ENCODE measurements at places on chromosomes 5 and 9. TPM values are rescaled to one million over a fixed set of nuclear protein-coding genes. Genes with fewer than 3 reads are reported as not detected.

Gene ROR2
- not detected for total RNA-seq

Gene WNK2
- 3.3 TPM for total RNA-seq

- H3K27ac ChIP-seq: no peak overlapping the region
- no peaks in the 10 kb centered on the region for H3K4me1 ChIP-seq
- no peak overlapping the region for H3K4me3 ChIP-seq
- no peak for DNase-seq
- H3K36me3 ChIP-seq: no peaks in the 10 kb centered on the region
These were observed 216.2 kb downstream of the FANCC start for GRCh38 chr9:95101326-95101725.

Gene PRRT1B
- not detected for total RNA-seq

DNA sequence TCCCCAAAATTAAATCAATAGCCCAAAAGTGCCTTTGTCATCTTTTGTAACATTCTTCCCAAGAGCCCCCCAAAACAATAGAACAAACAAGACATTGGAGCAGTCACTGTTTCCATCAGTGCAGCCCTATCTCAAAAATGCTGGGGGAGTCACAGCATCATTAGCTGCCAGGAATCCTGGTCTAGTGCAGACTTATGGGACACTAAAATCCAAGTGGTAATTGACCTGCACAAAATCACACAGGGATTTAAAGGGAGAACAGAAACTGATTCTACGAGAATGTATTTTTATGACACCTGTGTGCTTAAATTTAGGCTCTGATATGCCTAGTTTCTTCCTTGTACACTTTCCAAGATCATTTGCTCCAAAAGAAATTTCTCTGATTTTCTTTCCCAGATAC is 172.9 kb downstream of the GLIS3 start:
- no peak overlapping the region for H3K4me3 ChIP-seq
- H3K4me1 ChIP-seq: peaks cover 5% of the 10 kb centered on the region
- DNase-seq: no peak
- H3K36me3 ChIP-seq: no peaks in the 10 kb centered on the region

GRCh38 chr5:60295423-60295822 is 401.9 kb upstream of the PDE4D start:
- no peak overlapping the region for H3K4me3 ChIP-seq
- no peaks in the 10 kb centered on the region for H3K36me3 ChIP-seq
- no peak overlapping the region for H3K27ac ChIP-seq

DNA sequence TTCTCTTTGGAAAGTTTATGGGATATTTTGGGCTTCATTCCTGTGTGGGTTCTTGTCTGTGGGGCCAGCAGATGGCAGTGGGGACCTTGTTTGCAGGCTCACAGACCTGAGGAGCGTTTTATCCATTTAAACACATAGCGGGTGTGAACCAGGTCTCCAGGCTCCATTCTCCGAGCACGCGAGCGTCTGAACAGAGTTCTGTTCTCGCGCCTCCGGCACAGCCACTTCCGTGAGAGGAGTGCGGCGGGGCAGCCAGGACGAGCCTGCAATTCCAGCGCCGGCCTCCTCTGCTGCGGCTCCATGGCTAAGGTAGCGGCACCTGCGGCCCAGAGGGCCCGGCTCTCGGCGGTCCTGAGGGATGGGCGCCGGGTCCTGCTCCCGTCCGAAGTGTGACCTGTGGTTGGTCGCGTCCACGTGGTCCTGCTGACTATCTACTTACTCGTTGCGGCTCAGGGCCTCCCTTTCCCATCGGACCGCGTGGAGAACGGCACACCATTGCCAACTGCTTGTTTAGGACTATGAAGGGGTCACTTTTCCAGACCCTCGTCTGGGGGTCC is 7.3 kb downstream of the NRARP start:
- peaks cover under 1% of the 10 kb centered on the region for H3K4me1 ChIP-seq
- DNase-seq: peak; percentile 44
- H3K4me3 ChIP-seq: peak overlapping the region; percentile 11

DNA sequence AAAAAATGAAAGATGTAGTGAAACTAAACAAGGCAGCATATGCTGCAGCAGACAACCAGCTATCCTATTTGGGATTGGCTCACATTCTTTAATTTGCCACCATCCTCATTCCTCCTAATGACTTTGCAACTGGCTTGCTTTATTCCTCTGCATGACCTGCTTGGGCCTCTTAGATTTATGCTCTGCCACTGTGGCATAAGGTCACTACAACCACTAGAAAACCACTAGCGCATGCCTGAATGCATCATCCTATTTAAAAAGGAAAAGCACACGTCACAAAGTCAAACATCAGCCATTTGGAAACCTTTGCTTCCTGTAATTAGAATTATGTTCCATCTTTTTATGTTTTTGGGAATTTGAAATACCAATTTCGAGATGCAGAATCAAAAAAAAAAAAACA is 40.8 kb upstream of the CCDC152 start:
- H3K36me3 ChIP-seq: no peaks in the 10 kb centered on the region
- H3K27me3 ChIP-seq: peaks cover 8% of the 10 kb centered on the region
- DNase-seq: no peak
- H3K4me3 ChIP-seq: no peak overlapping the region

- peaks cover 3% of the 10 kb centered on the region for H3K4me1 ChIP-seq
- H3K36me3 ChIP-seq: no peaks in the 10 kb centered on the region
- H3K27ac ChIP-seq: no peak overlapping the region
- no peak for DNase-seq
These were observed 54.6 kb upstream of the MAP3K1 start for GRCh38 chr5:56760723-56761122.

DNA sequence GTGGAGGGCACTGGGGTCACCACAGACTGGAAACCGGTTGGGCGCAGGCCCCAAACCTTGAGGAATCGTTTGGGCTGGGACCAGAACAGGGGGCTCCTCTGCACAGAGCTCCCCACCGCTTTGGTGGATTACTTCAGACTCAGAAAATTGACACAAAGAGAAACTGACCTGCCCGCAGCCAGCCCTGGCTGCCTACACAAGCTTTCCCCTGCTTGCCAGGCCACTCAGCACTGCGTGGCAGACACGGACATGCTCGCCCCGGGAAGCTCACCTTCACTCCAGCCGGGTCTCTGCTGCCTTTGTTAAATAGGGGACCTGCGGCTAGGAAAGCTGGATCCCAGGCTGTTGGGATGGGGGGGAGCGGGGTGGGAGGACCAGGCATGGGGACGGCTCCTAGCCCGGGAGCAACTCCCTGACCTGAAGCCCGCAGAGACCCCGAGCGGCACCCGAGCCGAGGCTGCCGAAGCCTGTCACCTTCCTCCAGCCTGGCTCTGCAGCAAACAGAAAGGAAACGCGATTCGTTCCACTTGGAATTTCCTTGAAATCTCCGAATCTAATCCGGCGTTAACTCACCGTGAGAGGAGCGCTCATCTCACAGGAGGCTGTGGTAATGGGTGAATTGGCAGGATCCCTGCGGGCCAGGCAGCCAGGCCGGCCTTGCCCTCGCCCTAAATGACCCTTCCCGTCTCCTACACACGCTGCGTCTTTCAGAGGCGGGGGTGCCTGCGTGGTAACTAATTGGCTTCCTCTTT is 8.8 kb downstream of the PAX5 start:
- no peak for DNase-seq
- H3K4me1 ChIP-seq: peaks cover 33% of the 10 kb centered on the region
- no peak overlapping the region for H3K27ac ChIP-seq
- H3K27me3 ChIP-seq: peaks cover 69% of the 10 kb centered on the region
- H3K4me3 ChIP-seq: peak overlapping the region; percentile 55
- H3K36me3 ChIP-seq: no peaks in the 10 kb centered on the region

GRCh38 chr5:126659805-126660482 is 59.2 kb downstream of the PHAX start:
- peaks cover 2% of the 10 kb centered on the region for H3K27me3 ChIP-seq
- peak overlapping the region; percentile 14 for H3K27ac ChIP-seq
- H3K36me3 ChIP-seq: no peaks in the 10 kb centered on the region
- no peak for DNase-seq

Gene ZNF169
- 6.7 TPM for total RNA-seq

Gene CDX1
- total RNA-seq: not detected

Gene MCCC2
- 52.2 TPM for total RNA-seq

Gene PAPPA
- not detected for total RNA-seq

DNA sequence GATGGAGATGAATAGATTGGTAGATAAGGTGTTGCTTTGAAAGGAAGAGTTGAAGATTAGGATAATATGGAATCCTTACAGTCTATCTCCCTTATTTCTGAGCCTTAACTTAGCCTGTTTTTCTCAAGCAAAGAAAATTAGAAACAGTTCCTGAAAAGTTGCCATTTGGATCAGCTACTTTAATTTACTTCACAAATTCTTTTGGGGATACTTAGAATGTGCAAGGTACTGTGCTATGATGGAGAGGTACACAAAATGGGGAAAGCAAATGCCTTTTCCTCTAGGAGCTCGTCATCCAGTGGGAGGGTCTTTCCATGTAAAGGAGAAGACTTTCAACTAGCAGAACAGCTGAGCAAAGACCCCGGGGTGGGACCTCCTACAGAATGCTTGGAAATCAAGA is 51.1 kb upstream of the SMARCA2 start:
- H3K27me3 ChIP-seq: no peaks in the 10 kb centered on the region
- H3K36me3 ChIP-seq: no peaks in the 10 kb centered on the region
- no peak for DNase-seq
- H3K4me1 ChIP-seq: no peaks in the 10 kb centered on the region

Gene PCDHB14
- total RNA-seq: not detected

DNA sequence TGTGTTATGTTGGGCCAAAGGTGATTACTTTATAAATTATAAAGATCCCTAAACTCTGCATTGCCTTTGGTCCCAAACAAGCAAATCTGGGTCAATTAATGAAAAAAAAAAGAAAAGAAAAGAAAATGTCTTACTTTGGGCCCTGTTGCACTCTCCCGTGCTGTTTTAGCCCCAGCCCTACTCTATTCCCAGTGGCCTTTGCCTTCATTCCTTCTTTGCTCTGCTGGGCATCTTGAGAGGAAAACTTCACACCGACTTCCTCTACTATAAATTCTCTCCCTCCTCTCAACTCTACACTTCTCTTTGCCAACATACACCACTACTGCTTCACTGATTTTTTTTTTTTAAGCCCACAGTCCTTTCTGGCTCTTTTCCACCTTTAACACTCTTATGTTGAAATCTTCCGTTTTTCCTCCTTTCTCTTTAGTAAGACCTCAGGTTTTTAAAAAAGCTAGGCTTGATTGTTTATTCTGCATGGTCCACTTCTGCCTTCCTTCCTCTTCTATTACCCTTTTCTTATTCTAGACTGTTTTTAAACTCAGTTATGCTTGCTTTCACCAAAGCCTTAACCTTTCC is 4.5 kb upstream of the MSMP start:
- H3K27ac ChIP-seq: peak overlapping the region; percentile 48
- no peak for DNase-seq
- peaks cover 34% of the 10 kb centered on the region for H3K4me1 ChIP-seq

- H3K27ac ChIP-seq: no peak overlapping the region
- DNase-seq: no peak
- H3K4me3 ChIP-seq: no peak overlapping the region
These were observed 623.2 kb upstream of the FAM174A start for GRCh38 chr5:99911971-99912370.

DNA sequence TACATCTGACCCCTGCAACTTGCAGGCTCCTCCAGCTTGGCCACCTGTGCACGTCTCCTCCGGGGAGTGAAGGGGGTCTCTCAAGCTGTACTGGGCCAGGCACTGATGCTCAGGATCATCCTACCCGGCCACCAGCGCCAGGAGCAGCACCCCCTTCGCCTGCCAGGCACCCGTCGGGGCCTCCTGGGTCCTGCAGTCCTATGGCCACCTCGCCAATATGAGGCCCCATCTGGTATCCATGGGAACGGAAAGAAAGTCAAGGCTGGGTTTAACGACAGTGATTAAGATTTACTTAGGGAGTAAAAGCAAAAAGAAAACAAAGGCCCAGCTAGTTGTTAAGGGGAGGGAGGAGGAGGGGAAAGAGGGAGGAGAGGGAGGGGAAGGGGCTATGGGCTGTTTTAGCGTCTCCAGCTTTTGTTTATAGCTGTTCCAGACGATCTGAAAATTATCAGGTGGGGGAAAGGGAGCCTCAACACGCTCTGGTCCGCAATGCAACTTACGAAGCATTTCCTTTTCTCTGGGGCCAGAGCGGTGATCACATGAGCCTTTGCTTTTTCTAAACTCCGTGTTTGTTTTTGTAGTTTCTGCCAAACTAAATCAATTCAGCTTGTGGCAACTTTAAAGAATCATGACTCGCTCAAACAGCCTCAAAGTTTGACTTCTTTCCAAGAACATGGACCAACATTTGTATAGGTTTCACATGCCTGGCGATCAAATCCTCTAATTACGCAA is 132.4 kb downstream of the ROR2 start:
- H3K4me3 ChIP-seq: no peak overlapping the region
- peaks cover 6% of the 10 kb centered on the region for H3K27me3 ChIP-seq
- no peak overlapping the region for H3K27ac ChIP-seq
- no peaks in the 10 kb centered on the region for H3K4me1 ChIP-seq
- no peaks in the 10 kb centered on the region for H3K36me3 ChIP-seq
- no peak for DNase-seq

Gene WDR38
- not detected for total RNA-seq
